ENCODE measurements at places on chromosomes 4 and X. TPM values are rescaled to one million over a fixed set of nuclear protein-coding genes. Genes with fewer than 3 reads are reported as not detected.

MAGEA11 gene
- not detected for total RNA-seq

PDLIM3 gene
- total RNA-seq: 361 TPM

CABS1 gene
- 6.5 TPM for total RNA-seq

DNA sequence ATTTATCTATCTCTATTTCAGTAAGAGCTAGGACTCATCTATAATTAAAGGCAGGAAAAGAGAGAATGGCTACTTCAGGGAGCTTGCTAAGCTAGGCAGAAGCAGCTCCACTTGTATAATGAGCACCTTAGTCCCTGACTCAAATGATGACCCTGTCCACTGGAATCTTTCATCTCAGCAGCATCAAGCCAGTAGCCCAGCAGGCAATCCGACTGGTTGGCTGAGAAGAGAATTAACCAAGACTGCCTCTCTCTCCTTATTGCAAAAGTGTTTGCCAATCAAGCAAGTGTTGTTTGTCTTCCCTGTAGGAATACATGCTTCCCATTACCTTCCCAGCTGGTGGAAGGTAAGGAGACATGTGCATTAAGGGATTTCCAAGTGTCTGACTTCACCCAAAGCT, 3.9 kb upstream of the SPOCK3 start:
- no peak for DNase-seq

- DNase-seq: no peak
Observed at GRCh38 chrX:22310779-22311178, 38.1 kb downstream of the CBLL2 start.

All from umbilical cord (tissue), 2 donors.